ENCODE measurements at places on chromosomes 7 and 10.

DNA sequence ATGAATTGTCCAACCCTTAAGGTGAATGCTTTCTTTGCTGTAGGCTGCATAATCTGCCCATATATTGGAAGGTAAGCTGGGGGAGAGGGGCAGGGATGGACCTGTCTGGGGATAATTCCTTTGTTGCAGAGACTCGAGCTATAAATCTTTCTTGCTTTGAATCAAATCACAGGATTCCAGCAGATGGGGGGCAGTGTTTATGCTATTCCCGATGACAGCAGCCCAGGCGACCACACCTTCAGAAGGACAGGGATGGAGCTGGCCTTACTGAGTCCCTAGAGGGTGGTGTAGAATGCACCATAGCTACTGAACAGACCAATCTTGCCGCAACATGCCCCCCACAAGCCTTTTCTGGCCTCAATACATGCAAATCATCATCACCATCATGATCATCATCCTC is 2.5 kb downstream of the PODXL start:
- no peak for DNase-seq

- no peak for DNase-seq
Measured at GRCh38 chr7:3569643-3570042, 268.6 kb downstream of the SDK1 start.

DNA sequence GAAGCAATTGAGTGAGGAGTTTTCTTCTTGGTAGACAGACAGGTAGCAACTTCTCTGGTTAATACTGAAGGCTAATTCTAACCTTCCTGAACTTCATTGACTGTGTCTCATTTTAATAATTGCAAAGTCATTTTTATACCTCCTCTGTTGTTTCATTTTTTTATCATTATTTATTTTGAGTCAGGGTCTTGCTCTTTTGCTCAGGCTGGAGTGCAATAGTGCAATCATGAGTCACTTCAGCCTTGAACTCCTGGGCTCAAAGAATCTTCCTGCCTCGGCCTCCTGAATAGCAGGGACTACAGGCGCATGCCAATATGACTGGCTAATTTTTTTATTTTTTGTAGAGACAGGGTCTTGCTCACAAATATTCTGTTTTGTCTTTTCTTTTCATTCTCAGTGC is 45.4 kb downstream of the APBB1IP start:
- DNase-seq, result no peak

GRCh38 chr10:119355930-119356329 is 148.6 kb downstream of the GRK5 start:
- no peak for DNase-seq

GRCh38 chr10:2121929-2122328 is 384.6 kb upstream of the ADARB2 start:
- no peak for DNase-seq

- no peak for DNase-seq
Measured at GRCh38 chr7:112023786-112024185, 182.4 kb downstream of the DOCK4 start.

DNA sequence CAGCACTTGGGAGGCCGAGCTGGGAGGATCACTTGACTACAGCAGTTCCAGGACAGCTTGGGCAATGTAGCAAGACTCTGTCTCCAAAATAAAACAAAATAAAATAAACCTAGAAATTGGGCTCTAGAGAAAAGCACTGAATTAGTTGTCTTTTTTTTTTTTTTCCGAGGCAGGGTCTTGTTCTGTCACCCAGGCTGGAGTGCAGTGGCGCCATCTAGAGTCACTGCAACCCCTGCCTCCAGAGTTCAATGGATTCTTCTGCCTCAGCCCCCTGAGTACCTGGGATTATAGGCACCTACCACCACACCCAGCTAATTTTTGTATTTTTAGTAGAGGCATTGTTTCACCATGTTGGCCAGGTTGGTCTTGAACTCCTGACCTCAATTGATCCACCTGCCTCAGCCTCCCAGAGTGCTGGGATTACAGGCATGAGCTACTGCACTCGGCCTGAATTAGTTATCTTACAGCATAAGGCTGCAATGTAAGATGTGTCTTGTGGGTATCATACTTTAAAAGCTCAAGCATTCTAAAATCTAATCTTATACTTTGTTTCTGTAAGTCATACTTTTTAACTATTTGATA is 12.8 kb downstream of the MEIG1 start:
- no peak for DNase-seq

GRCh38 chr10:45104674-45105073 is 104.0 kb downstream of the ZNF22 start:
- no peak for DNase-seq

DNA sequence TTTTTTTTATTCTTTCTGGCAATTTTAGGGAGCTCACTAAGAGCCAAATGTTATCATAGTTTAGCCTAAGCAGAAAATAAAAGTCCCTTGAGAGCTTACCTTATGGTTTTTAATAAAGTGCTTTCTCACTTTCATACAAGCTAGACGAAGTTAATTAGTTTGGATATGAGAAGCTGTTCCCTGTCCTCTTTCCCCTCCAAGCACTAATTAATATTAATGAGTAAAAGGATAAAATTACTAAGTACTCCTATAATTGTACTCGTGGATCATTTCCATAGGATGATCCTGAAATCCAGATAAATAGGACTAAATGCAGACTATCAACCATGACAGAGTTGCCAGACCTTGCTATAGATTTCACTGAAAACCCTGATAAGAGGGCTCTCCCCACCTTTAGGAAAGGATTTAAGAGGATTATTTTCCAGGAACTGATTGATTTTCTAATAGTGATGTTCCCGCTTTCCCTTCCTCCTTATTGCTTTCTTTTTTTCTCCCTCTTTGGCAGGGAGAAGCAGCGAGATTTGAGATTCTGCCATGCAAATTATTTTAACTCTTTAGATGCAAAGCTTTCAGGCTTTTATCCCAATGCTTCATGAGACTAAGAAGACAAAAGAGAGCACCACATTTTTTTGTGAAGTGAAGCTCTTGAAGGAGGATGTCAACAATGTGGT is 58.3 kb upstream of the HECW1 start:
- no peak for DNase-seq

GRCh38 chr7:66845379-66846095 is 75.5 kb upstream of the TMEM248 start:
- no peak for DNase-seq

DNA sequence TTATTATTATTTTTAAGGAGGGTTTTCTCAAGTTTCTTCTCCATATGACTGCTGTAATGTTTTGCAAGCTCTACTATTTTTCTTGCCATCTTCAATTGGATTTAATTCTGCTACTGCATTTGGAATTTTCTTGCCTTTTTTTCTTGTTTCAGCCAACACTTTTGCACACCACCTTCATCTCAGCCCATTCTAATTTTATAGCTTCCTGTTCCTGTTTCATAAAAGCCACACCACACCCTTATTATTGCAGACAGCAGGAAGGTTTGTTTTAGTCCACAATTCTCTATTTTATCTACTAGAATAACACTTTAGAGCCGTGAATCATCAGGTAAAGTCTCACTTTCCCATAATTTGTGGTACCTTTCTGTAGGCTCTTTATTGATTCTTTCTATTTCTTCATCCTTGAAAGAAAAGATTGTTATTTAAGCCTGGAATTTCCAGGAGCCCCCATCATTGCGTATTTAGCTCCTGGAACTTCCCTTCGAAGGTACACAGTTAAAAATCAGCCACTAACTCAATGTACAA is 209.3 kb upstream of the TBX20 start:
- no peak for DNase-seq

DNA sequence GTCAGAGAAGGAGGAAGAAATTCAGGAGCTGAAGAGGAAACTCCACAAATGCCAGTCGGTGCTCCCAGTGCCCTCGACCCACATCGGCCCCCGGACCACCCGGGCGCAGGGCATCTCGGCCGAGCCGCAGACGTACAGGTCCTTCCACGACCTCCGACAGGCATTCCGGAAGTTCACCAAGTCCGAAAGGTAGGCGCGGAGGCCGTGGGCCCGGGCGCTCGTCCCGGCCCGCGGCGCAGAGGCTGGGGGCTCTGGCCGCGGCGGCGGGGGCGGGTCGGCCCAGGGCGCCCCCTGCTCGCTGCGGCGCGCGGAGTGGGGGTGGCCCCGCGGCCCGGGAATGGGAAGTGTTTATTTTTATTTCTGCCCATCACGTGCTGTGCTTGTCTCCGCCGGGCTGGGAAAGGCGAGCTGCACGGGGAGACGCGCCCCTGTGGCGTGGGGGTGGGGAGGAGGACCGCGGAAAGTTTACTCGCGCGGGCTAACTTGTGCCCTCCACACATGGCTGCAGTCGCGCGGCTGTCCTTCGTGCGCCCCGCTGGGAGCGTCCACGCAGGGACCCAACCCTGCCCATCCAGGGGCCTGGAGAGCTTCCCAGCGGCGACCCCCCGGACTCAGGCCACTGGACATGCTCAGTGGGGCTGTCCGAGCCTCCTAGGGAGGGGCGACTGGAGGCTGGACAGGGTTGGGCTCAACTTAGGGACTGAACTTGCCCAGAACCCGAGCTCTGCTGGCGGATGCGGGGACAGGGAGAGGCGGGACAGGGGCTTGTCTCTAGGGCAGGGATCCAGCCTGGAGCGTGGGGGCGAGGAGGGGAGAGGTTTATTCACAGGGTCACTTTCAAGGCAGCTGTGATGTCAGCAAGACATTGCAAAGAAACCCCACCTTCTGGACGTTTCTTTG is 82.6 kb upstream of the PRKG1 start:
- DNase-seq, result no peak

GRCh38 chr10:70323697-70324338 is 40.0 kb upstream of the NPFFR1 start:
- DNase-seq, result no peak

DNA sequence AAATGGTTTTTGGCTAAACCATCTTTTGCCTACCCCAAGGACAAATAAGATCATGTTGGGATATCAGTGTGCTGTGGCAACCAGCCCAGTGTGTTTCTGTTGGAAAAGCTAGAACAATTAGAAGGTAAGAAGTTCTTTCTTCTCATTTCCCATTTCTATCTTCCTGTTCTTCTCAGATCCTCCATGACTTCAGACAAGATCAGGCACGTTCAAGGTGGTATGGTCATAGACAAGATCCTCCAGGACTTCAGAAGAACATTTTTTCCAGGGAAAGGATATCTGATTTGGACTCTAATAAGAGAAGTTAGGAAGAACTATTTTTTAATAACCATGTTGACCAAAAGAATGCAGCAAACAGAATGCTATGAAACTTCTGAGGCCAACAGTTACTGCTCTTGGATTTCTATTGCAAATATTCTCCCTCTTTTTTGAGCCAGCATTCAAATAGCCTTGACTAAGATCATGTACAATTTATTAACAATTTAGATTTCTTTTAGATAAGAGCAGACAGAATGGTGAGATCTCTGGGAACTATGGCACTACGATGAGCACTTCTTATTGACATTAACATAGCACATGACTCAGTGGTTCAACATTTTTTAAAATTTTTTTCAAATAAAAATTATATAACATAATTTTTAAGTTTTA is 15.9 kb downstream of the HYCC1 start:
- DNase-seq, result no peak

- DNase-seq, result no peak
Measured at GRCh38 chr7:25996006-25996408, 156.0 kb upstream of the NFE2L3 start.

DNA sequence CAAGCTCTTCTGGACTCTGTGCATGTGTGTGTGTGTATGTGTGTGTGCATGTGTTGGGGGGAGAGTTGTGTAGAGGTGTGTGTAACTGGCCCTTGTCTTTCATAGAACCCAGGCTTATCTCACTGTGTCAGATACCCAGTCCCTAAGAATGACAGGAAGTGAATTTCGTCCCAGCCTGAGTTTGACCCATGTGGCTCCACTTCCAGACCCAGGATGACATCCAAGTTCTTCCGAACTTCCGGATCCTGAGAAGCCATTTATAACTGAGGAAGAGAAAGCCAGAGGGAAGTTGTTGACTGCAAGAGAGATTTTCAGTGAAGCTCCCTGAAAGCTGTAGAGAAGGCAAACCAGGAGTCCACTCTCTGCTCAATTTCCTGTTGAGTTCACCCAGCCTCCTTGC is 53.2 kb downstream of the ADRB1 start:
- DNase-seq, result no peak

GRCh38 chr7:131188367-131189339 is 139.0 kb upstream of the MKLN1 start:
- DNase-seq, result peak; percentile 99

- no peak for DNase-seq
Measured at GRCh38 chr7:68623030-68623429, 975.2 kb upstream of the AUTS2 start.

- peak; percentile 69 for DNase-seq
Measured at GRCh38 chr10:52483587-52483986, 169.5 kb downstream of the DKK1 start.

DNA sequence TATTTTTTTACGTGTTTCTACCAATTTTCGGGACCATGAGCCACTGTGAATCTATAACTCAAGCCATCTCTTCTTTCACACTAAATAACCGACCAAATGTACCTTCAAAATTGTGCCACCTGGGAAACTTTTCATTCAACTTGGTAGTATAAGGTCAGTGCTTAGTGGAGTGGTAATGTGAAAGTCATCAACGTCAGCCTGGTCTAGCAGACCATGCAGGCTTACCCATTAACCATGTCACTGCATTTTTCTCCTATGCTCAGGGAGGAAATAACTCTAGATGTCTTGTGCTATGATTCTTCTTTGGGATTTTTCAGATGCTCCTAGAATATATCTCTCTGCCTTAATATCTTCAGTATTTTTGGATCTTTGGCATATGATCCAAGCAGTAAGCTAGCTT is 1075.4 kb upstream of the POT1 start:
- DNase-seq, result no peak

DNA sequence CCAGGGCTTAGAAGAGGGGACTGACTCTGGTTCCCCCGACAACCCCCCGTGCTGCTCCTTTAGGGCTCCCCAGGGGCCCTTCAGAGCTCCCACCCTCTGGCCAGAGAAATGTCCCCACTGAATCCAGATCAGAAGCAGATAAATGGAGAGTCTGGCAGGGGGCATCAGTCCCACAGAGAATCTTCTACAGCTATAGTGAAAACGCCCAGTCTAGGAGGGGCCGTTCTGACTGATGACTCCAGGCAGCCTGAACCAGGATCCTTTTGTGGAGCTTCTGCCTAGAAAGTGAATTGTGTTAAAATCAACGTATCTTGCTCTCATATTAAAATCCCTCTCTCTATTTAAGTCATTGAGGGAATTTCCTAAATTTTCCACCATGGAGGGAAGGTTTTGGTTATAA is 471.4 kb downstream of the LRMDA start:
- no peak for DNase-seq

DNA sequence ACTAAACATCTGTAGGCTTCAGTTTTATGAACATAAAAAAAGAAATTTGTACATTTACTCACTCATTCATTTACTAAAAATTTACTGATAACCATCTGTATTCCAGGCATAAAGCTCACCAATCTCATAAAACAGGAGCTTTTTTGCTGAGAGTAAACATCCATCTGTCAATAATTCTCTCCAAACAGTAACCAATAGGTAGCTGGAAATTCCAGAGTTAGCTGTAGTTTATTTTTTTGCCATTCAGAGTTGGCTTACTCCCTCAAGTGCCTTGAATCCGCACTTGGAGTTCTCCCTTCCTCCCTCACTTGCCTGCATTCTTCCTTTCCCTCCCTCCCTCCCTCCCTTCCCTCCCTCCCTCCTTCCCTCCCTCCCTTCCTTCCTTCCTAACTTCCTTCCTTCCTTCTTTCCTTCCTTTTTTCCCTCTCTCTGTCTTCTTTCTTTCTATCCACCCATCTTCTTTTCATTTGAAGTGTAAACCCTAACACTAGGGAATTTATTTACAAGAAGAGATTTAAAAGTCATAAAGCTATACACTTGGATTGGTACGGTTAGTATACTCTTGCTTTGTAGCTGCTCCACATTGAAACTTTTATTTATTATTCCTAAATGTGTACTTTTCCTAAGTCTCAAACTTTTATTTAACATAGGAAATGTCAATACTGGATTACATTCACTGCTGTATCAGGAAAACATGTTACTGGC is 44.6 kb upstream of the BICC1 start:
- no peak for DNase-seq
